ENCODE measurements at places on chromosomes 2 and 18.

GRCh38 chr2:207032490-207032889, 93.2 kb downstream of the CPO start:
- no peak for DNase-seq

DNA sequence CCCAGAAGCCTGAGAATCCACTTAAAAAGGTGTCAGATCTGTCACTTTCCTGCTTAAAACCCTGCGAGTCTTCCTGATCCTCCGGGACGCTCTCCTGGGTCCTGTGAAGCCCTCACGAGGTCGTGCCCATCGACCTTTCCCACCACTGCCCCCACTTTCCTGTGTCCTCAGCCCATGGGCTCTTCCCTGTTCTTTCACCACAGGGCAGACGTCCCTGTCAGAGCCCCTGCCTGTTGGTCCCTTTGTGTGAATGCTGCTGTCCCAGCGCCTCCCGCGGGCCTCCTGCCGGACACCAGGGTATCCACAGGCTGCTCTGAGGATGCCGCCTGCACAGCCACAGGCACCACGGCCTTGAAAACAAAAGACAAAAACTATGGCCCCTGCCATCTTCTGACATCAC, 125.6 kb downstream of the TMEM18 start:
- DNase-seq: no peak

GRCh38 chr2:204673877-204674276, 128.6 kb downstream of the PARD3B start:
- DNase-seq: no peak

- no peak for DNase-seq
Observed at GRCh38 chr2:30758191-30758651, 49.0 kb downstream of the CAPN13 start.

DNA sequence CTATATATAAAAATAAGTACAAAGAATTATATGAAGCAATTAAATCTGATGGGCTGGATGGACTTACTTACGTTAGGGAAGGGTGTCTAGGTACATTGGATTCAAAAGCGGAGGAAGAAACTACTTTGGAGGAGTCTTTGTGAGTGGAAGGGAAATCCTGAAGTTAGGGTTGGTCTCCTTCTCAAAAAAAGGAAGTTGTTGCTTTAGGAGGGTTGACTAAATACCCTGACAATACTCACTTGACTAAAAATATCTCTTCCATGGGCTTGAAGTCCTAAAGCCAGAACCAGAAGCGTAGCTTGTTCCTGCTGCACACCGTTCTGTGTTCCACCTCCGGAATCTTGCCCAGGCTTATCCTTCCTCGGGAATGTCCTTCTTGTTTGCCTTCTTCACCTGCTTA, 143.3 kb upstream of the ZEB2 start:
- DNase-seq: no peak

DNA sequence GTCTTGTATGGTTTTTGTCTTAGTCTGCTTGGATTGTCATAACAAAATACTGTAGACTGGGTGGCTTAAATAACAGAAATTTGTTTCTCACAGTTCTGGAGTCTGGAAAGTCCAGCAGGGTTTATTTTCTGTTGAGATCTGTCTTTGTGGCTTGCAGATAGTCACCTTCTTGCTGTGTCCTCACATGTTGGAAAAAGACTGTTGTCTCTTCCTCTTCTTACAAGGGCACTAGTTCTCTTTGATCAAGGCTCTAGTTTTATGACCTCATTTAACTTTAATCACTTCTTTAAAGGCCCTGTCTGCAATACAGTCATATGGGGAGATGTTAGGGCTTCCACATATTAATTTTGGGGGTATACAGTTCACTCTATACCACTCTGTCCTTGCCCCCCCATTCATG, 56.5 kb downstream of the NBEAL1 start:
- no peak for DNase-seq

DNA sequence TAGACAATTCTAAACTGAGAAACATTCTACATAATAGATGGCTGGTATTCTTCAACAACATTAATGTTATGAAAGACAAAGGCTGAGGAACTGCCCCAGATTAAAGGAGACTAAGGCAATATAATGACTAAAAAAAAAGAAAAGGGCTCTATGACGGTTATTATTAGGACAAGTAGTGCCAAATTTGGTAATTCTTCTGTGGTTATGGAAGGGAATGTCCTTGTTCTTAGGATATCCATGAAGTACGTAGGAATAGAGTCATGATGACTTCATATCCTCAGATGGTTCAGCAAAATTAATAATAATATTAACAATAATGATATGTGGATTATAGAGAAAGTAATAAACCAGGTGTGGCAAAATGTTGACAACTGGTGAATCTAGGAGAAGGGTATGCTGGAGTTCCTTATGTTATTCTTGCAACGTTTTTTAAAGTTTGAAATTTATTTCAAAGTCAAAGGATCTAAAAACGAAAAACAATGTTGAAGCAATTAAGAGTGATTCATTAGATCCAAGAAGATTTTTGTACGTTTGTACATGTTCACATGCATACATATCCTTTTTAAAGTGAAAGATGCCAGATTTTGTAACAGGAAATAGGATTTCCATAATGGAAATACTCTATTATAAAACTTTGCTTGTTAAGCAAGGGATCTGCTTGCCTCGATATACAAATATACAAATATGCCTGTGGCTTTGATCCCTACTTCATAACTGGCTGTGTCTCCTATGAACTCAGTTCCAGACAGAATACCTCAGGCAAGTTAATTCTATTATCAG, 27.7 kb upstream of the STRN start:
- no peak for DNase-seq

GRCh38 chr18:3405713-3406112, 44.3 kb upstream of the TGIF1 start:
- DNase-seq: no peak

- DNase-seq: no peak
Observed at GRCh38 chr18:13112982-13113381, 105.6 kb upstream of the LDLRAD4 start.

DNA sequence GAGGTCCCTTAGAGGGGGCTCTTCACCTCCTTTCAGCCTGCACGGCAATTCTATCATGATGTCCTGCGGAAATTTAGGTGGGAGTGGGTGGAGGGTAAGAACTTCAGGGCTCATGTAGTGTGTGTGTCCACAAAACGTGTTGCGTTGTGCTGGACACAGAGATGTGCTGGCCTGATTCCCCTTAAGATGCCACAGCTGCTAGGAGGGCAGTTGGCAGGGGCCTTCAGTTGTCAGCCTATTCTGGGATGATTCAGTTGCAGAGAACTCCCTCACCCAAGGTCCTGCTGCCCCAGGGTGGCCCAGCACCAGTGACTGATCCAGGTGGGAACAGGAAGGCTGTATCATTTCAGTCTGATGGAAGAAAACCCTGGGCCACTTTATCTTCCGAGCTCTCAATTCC, 1.0 kb upstream of the HJURP start:
- DNase-seq: no peak

DNA sequence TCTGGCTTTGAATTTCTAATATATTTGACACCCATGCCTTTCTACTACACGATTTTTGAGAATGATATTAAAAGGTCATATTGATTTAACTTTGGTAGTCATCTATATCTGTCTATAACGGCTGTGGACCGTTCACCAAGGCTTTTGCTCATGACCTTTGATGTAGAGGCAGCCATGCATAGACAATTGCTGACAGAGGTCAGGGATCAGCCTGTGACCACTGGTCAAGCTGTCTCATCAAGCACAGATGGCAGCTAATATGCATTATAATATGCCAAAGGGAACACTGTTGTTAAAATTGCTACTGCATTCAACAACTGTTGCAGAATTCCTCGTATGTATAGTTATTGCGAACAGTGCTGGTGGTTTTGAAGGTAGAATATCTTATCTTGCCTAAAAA, 323.9 kb upstream of the DSEL start:
- DNase-seq: no peak

- DNase-seq: no peak
Observed at GRCh38 chr18:706405-706804, 6.0 kb downstream of the ENOSF1 start.

DNA sequence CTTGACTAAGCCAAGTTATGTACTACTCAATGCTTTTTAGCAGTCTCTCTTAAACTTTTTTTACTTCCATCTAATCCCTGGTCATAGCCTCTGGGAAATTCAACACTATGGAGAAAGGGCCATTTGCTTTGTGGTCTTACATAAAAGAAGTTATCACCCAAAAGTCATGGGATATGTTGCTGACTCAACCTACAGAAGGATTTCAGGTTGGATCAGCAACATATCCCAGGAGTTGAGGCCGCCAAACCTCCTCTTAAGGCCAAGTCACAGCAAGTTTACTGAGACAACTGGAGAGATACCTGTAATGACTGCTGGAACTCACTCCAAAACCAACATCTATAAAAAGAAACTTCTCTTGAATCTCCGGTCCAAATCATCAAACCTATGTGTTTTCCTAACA, 141.1 kb downstream of the IRS1 start:
- no peak for DNase-seq

DNA sequence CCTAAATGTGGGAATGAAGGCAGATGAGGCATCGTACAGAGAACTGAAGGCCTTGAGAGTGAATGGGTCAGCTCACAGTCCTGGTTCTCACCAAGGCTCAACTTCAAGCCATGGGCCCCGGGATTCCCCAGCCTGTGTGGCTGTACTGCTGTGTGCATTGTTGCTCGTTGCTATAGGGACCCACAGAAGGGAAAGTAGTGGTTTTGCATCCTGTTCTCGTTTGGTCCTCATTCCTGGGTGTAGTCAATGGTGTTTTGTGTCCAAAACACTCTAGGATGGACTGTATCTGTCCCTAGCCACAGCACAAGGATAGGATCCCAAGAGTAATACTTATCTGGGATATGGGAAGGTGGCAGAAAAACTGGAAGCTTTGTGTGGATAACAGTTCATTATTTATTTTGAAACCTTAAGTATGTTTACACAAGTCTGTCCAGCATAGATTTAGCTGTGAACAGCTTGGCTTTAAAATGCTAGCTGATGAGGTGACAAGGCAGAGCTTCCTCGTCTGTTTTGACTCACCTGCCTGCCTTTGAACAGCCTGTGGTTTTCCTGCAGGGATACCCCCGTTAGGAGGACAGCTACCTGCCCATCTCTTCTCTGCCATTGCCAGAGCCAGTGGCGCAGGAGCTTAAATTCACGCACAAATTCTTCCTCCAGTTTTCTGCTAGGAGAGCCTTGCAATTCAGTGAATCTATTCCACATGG, 85.0 kb downstream of the WDSUB1 start:
- DNase-seq: no peak

GRCh38 chr2:141523199-141523598, 607.6 kb downstream of the LRP1B start:
- DNase-seq: no peak

DNA sequence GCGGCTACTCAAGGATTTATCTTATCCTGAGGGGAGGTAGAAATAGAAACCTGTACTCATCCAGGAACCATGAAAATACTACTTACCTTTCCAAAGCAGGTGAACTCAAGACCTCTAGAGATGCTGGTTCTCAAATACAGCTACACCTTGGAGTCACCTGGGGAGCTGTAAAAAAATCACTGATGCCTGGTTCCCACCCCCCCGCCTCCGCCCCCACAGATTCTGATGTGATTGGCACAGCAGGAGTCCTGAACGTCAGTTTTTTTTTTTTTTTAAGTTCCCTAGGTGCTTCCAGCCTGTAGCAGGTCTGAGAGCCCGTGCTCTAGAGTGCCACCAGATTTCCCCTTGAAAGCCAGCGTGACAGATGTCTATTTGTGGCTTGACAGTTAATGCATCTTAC, 113.6 kb downstream of the MRO start:
- no peak for DNase-seq

DNA sequence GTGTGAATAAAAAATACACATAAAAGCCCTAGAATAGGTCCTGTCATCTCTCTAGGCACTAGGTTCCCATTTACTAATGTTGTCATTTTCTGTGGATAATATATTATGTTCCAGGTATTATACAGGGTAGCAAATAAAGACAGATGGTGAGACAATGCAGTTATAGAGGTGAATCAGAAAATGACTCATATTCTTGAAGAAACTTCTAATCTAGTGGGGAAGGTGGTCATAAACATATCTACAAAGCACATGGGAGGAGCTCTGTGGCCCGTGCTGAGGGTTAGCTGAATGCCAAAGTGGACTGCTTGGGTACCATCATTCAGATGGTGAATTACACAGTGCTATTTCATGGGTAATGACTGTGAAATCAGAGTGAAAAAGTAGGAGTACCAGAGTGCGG, 700.9 kb downstream of the ERBB4 start:
- no peak for DNase-seq

DNA sequence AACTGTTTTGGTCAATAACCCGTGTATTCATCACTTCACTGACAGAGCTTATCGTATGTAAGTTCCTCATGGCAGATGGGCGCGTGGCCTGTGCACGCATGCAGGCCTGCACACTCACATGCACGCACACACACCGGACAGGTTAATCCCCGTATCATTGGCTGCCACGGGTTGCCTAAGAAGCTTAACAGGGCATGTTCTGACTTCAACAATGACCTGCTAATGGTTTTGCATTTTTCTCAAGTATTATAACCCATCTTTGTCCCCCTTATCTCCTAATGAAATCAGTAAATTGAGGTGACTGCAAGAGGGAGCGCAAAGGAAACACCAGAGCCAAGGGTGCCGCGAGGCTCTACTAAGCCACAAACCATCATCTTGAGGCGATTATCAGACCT, 399.0 kb upstream of the ID2 start:
- DNase-seq: no peak

DNA sequence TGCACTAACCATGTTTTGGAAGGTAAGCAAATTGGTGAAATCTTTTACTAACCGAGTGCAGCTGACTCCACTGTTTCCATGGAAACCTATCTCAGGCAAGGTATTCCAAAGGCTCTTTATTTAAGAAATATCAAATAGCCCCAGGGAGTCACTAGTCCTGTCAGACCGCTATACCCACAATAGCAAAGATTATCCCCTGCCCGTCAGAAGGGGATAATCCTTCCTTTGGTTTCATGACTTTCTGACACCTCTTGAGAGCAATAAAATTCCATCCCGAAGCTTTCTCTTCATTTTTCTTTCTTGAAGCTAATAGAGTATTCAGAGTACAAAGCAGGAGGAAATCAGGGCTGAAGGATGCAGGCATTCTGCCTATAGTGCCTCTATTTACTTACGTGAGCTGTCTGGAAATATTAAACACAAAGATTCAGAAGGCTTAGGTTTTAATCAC, 34.7 kb upstream of the MAP2 start:
- DNase-seq: no peak

DNA sequence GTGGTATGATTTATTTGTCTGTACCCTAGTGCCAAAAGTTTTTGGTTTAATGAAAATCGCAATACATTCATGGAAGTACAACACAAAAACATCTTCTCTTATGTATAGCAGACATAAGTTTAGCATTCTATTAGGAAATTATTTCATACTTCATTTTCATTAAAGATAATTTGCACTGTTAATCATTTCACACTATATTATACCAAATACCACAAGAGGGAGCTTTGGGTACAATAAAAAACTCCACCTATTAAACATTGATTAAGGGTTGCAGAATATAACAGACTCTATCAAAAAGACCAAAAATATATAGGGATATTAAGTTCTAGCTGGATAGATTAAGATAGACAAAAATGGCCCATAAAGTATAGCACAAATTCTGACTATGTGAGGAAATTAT, 79.0 kb downstream of the SLC66A3 start:
- no peak for DNase-seq

Measured in GM04503 (cell line).